A549 treated with RU486 at 1 μM for 4 hours (cell line): ENCODE measurements at places on chromosomes 1 and 21. TPM values are rescaled to one million over a fixed set of nuclear protein-coding genes. Genes with fewer than 3 reads are reported as not detected.

The AMPD1 gene
- total RNA-seq, result not detected in 5 replicates

The FMO1 gene
- total RNA-seq, result not detected in 5 replicates

The UBE2U gene
- total RNA-seq, result not detected in 5 replicates

The CFAP141 gene
- total RNA-seq, result 0.61 TPM in 1 of 5 replicates, not detected in the others

The USP25 gene
- 7.0 to 16.0 TPM (median 11.0 TPM) in 5 replicates for total RNA-seq

The VCAM1 gene
- 0.05 TPM in 2 of 5 replicates, not detected in the others for total RNA-seq

The JUN gene
- total RNA-seq, result 39.7 to 65.5 TPM (median 55.0 TPM) in 5 replicates

The ATP6V1G3 gene
- not detected in 5 replicates for total RNA-seq

The LINGO4 gene
- total RNA-seq, result not detected in 5 replicates

The MIXL1 gene
- total RNA-seq, result 0.05 to 0.13 TPM in 2 of 5 replicates, not detected in the others

The ZNF695 gene
- 1.2 to 2.5 TPM (median 2.2 TPM) in 5 replicates for total RNA-seq

The RLF gene
- 3.2 to 6.3 TPM (median 5.7 TPM) in 5 replicates for total RNA-seq

The TBX15 gene
- 0.08 to 0.11 TPM (median 0.09 TPM) in 4 of 5 replicates, not detected in the other for total RNA-seq

The C1QTNF12 gene
- total RNA-seq, result 0.59 to 1.7 TPM (median 1.1 TPM) in 5 replicates

The SMYD2 gene
- 29.4 to 35.3 TPM (median 34.8 TPM) in 5 replicates for total RNA-seq

The TMPRSS2 gene
- 0.09 to 0.26 TPM (median 0.13 TPM) in 3 of 5 replicates, not detected in the others for total RNA-seq

The SAMD13 gene
- total RNA-seq, result 0.19 to 0.67 TPM (median 0.45 TPM) in 5 replicates

The ZSWIM5 gene
- total RNA-seq, result 0.48 to 0.81 TPM (median 0.62 TPM) in 5 replicates

The SLAMF9 gene
- 0.27 to 0.61 TPM (median 0.45 TPM) in 4 of 5 replicates, not detected in the other for total RNA-seq

The RBM11 gene
- total RNA-seq, result not detected in 5 replicates

The SLFNL1 gene
- 0.02 TPM in 1 of 5 replicates, not detected in the others for total RNA-seq

The AADACL4 gene
- total RNA-seq, result not detected in 5 replicates

The SERTAD4 gene
- total RNA-seq, result 0.63 to 1.5 TPM (median 0.89 TPM) in 5 replicates

The CHI3L2 gene
- total RNA-seq, result 0.15 to 0.64 TPM (median 0.41 TPM) in 4 of 5 replicates, not detected in the other
